Cortex of kidney (tissue), 1 donor: ENCODE measurements at places on chromosomes 5 and 9.

- no peak for DNase-seq
Observed at GRCh38 chr5:147751156-147751830, 31.2 kb downstream of the JAKMIP2 start.

DNA sequence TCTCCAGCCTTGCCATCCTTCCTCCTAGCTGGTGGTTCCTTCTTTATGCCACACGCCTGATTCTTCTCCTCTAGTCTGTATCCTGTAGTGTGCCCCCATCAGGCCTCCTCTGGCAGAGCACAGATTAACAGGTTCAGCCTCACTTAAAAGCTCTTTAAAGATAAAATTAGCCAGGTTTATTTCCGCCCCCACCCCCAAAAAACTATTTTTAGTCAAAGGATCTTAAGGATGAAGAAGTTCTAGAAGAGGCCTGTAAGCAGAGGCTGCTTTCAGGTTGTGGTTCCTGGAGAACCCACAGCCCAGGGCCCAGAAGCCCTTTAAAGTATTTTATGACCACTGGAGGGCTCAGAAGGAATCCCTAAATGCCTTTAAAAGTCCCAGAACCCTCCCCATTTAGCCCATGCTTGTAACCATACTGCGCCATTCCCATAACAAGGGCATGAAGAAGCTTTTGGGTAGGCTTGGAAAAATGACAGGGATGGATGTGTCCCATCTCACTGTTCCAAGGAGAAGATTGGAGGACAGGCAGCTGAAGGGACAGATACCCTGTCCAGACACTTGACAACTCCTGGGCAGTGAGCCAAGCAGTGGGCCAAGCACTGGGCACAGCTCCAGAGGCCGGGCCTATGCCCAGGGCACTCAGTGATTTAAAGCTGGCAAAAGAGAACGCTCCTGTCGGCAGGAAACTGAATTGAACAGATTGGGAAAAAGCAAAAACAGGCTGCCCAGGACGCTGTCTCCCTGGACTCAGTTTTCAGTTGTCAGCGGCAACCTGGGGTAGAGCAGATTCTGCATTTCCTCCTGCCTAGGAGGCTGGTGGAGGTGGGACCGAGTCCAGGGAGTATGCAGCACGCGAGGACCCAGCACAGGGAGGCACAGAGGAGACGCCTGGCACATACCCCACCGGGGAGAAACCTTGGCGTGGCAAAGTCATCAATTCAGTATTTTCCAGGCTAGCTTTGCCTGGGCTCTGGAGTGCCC, 106.3 kb upstream of the SSBP2 start:
- no peak for DNase-seq

GRCh38 chr5:158511454-158511853, 588.3 kb downstream of the EBF1 start:
- no peak for DNase-seq

- DNase-seq: no peak
Observed at GRCh38 chr9:122897969-122898368, 7.2 kb downstream of the RC3H2 start.

GRCh38 chr9:82606492-82607382, 456.2 kb downstream of the RASEF start:
- no peak for DNase-seq

- no peak for DNase-seq
Observed at GRCh38 chr5:1929108-1929991, 46.6 kb upstream of the IRX4 start.

DNA sequence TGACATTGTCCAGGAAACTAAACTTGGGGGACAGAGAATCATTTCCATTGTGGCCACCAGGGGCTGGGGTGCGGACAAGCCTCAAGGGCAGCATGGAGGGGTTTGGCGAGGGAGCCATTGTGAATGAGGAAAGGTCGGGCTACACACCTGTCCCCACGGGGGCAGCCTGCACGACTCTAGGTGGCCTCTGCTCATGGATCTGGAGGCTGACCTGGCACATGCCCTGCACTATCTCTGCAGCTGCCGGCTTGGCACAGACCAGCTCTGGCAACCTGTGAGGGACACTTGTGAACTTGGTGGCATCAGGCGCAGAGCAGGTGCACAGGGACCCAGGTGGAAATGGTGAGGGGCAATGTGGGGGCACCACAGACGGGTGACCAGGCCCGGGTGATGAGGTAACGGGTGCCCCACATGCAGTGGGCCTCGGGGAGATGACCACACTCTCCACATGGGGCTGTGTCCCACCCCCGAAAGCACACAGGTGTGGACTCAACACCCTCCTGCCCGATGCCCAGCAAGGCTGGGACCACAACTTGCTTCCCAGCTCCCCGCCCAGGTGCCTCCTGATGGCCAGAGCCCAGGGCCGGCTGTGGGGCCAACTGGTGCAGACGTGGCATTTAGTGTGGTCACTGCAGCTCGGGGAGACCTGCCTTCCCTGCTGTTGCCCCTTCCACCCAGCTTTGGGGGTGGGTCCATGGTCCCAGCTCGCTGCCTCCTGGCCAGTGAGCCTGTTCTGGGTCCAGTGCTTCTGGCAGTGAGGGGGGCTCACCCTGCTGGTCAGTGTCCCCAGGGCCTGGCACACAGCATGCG, 60.9 kb upstream of the UBAC1 start:
- DNase-seq: no peak

GRCh38 chr5:14223372-14223771, 80.2 kb downstream of the TRIO start:
- DNase-seq: no peak
